ENCODE measurements at places on chromosomes 12 and 14.

- DNase-seq: no peak
These were observed 691.4 kb upstream of the TBX3 start for GRCh38 chr12:115375186-115375991.

DNA sequence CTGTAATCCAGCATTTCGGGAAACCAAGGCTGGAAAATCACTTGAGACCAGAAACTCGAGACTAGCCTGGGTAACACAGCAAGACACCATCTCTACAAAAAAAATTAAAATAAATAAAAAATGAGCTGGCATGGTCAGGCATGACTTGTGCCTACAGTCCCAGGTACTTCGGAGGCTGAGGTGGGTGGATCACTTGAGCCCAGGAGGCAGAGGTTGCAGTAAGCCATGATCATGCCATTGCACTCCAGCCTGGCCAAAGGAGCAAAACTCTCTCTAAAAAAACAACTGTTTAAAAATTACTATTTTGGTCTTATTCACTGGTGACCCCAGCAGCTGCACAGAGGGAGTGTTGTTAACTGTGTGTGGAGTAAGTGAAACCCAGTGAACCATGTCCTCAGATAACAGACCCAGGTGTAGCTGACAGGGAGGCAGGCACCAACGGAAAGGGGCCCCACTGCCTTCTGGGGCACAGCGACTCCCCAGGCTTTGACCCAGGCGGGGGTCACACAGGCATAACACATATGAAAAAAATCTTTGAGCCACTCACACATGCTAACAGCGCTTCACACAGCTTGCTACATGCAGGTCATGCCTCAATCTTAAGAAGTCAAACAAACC lies 12.1 kb downstream of the DDX54 start:
- DNase-seq: no peak

DNA sequence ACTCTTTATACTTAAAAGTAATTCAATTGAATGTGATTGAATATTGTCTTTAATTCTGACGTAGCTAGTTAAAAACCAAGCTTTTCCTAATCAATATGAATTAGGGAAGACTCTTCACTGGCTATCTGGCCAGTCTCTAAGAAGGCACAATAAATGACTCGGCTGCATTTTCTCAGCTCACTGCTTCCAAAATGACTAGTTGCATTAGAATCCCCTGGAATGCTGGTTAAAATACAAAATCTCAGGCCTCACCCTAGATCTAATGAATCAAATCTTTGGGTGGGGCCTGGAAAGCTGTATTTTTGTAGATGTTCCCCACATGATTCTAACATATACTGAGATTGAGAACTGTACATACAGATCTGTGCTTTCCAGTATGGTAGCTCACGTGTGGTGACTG lies 242.1 kb downstream of the CHST11 start:
- no peak for DNase-seq

- DNase-seq: no peak
These were observed 166.2 kb downstream of the CHST11 start for GRCh38 chr12:104622928-104623327.

- no peak for DNase-seq
These were observed 7.8 kb downstream of the PRPF39 start for GRCh38 chr14:45091710-45092109.

GRCh38 chr12:64383675-64384074 lies 6.9 kb downstream of the C12orf56 start:
- no peak for DNase-seq

GRCh38 chr12:9699269-9699897 lies 29.9 kb downstream of the CLEC2D start:
- no peak for DNase-seq

DNA sequence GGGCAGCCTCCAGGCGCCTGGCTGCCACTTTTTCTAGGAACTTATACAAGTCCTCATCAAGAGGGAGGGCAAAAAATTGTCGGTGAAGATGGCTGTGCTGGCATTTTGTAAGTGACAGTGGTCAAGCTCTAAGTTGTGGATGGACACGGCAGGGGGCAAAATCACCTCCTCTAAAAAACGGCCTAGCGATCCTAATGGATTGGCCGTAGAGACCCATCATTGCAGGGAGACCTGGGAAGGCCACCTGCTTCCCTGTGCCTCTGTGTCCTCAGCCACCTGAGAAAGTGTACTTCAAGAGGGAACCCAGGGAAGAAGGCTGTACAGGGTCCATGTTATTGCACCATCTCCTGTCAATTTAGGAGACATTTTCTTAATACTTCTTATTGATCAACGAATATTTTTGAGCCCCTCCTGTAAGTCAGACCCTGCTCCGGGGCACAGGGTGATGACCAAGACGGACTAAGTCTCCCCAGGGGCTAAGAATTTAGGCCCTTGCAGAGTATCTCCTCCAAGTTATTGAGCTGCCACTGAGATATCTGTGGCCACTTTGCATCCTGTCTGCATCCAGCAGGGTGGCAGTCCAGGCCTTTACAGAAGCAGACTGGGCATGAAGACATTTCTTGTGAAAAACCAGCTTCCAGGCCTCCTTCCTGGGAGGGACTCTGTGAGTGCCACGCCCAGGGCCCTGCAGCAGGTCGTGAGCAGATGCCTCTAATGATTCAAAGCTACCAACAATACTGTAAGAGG lies 40.5 kb downstream of the PSMA6 start:
- peak; percentile 56 for DNase-seq

GRCh38 chr12:68223067-68223747 lies 2.4 kb downstream of the IL26 start:
- DNase-seq: peak; percentile 33

- no peak for DNase-seq
These were observed 76.5 kb upstream of the AMIGO2 start for GRCh38 chr12:47156167-47156736.

- no peak for DNase-seq
These were observed 3.3 kb downstream of the BTG1 start for GRCh38 chr12:92142251-92142926.

GRCh38 chr12:105740369-105740768 lies 398.4 kb downstream of the NUAK1 start:
- DNase-seq: no peak

DNA sequence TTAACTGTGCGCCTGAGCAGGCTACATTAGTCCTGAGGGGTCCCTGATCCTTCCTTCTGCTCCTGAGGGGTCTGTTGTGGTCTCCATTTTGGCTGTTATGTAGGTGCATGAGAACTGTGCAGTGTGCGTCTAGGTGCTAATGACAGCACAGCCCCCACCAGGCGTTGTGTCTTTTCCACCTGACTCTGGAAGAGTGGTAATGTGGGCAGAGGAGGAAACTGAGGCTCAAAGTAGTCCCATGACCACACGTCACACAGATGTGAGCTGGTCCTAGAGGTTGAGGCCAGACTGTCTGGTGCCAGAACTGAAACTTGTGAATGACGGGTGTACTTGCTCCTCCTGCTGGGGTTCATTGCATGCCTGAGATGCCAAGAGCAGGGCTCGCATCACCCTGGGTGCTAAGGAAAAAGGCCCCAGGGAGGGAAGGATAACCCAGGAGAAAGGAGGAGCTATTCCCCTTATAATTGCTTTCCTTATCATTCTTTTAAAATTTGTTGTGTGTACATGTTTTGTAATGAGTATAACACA lies 111.8 kb downstream of the SLC25A47 start:
- DNase-seq: no peak

DNA sequence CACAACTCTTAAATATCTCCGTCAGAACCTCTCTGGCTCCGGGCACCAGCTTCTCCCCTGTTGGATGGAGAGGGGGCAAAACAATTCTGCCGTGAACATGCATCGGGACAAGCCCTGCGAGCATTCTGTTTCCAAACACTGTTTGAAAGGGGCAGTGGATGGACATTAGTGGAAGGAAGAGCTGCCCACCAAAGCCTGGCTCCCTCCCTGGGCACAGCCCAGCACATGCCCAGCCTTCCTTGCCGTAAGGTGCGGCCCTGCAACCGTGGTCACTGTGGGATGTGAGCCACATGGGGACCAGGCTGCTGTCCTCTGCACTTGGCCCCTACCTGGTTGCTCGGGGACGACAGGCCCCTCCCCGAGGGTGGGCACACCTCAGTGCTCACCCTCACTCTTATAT lies 54.0 kb downstream of the TRAFD1 start:
- no peak for DNase-seq

DNA sequence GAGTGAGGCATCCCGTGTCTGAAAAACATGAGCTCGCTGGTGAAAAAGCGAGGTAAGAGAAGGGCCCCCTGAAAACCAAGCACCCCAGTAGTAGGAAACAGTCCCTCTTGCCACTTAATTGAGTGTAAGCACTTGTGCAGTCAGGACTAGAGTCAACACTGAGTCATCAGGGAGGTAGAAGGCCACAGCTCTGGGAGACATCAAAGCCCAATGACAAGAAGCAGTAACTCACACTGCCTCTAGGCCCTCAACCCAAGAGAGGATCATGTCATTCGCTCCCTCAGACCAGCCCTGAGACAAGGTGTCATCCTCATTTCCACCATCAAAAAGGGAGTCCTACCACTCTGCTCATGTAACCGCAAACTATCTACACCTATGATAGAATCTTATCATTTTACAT lies 17.8 kb downstream of the POMT2 start:
- peak; percentile 61 for DNase-seq

DNA sequence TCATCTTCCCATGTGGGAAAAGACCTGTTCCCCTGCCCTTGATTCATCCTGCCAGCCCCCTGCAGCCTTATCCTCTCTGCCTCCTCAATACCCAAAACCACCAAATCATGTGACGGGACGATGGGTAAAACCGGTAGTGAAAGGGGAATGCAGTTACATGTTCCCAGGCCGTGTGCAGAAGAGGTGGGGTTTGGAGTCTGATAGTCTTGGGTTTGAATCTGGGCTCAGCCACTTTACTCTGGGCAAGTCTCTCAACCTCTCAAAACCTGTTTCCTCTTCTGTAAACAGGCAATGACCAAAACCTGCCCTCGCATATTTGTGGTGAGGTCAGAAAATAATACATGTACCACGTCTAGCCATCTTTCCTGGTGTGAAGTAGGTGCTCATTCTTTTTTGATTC lies 123.0 kb downstream of the PLXNC1 start:
- no peak for DNase-seq

DNA sequence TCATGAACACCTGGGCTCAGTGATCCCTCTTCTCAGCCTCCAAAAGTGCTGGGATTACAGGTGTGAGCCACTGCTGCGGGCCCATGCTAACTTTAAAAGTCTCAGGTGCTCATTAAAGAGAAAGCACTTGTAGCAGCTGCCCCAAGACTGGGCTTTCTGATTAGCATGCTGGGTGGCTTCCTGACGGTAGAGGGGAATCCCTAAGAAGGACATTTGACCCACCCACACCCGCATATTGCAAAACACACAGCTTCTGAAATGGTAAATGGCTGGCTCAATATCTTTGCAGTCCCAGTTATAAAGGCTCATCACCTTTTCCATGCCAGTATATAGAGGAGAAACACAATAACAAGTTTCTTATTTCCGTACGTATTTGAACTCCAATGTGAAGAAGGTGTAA lies 19.3 kb upstream of the BICD1 start:
- DNase-seq: no peak

DNA sequence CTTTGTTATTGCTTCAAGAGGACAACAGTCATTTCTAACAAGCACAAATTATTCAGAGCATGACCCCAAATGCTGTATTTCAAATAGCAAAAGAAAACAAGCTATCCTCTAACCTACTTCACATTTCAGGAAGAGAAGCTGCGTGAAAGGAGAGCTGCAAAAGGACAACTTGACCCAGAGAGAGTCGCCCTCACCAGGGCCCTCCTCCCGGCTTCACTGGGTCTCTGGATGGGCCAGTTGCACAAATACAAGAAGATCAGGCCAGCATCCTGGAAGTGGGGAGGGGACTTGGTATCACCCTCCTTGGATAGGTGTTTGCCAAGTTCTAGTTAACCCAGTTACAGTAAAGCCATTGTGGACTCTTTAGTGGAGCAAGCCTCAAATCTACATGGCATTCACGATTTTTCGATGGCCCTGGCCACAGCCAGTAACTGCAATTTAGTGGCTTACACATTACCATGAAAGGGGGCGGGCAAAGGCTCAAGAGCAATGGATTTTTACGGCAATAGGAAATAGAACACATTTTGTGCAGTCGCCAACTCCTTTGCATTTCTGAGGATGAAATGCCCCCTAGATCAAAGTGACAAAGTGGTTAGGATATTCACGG lies 166.9 kb upstream of the DIO2 start:
- no peak for DNase-seq

DNA sequence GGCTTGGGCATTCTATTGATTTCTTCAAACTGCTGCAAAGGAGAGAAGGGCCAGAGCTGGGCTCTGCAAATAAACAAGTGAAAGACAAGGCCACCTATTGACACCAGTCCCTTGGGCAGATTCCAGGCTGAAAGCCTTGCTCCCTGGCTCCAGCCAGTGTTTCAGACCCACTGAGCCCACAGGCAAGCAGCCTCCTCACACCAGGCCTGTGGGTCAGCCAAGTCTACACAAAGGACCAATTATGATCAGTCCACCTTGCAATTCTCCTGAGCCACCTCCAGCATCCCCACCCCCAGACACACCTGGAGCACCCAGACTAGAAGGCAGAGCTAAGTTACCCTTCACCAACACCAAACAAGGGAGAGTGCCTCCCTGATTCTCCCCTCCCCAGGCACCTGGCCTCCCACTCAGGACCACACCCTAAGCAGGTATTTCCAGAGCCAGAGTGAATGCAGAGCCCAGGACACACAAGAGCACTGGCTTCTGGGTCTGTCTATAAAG lies 13.8 kb downstream of the ACTN1 start:
- no peak for DNase-seq

DNA sequence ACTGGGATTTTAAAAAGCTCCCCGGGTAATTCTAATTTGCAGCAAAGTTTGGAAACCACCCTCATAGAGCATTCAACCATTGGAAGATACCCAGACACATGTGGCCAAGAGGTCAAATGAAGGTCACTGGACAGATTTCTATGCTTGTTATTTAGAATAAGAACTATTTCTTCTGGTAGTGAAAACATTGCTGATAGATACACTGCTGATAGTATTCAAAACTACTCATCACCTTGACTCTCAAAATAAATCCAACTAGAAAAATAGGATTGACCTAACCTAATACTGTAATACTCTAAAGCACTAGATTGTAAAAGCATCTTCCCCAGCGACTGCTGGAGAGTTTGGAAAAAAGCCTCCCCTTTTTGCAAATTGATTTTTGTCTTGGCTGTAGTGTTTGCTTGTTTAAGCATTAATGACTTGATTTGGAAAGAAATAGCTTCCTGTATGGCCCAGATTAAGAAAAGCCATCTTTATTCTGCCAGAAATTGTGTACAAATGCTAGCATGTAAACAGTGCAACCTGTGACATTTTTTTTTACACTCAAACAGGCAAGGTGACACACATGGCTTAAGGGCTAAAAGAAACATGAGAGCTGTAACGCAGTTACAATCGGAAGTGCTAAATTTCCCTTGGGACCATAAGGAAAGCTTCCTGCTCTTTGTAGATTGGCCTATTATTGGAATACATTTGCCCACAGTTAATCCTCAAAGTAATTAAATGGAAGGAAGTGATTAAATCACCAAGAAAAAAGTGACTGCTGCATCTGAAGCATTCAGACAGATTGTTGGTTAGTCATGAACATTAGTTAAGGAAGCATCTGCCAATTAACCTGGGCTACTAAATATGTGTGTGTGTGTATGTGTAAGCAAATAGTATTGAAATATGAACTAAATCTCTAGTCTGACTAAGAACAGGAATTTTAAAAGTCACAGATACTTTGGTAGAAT lies 356.5 kb upstream of the ATP2B1 start:
- DNase-seq: no peak

- DNase-seq: no peak
These were observed 16.7 kb downstream of the EPS8 start for GRCh38 chr12:15772405-15773018.
